ENCODE measurements at places on chromosomes 4 and X. TPM values are rescaled to one million over a fixed set of nuclear protein-coding genes. Genes with fewer than 3 reads are reported as not detected.

DNA sequence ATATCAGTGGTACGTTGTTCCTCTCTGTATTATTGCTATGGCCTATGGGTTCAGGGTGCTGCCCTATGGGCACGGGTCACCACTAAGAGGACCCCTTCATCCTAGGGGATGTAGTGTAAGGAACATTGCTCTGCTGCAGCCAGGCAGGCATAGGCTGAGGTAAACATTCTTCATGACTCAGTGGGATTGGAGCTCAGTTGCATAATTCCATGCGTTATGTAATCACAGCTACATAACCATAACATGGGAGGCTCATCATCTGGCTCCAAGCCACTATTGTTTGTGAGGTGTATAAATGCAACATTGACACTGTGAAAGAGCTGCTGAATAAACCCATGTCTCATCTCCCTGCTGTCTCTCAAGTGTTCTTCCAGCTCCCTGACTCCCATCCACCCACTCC, 375.2 kb downstream of the MAGEE1 start:
- no peak for DNase-seq

Gene TLR6
- 9.8 TPM for total RNA-seq

- DNase-seq, result no peak
Measured at GRCh38 chr4:83552924-83553323, 17.0 kb downstream of the GPAT3 start.

DNA sequence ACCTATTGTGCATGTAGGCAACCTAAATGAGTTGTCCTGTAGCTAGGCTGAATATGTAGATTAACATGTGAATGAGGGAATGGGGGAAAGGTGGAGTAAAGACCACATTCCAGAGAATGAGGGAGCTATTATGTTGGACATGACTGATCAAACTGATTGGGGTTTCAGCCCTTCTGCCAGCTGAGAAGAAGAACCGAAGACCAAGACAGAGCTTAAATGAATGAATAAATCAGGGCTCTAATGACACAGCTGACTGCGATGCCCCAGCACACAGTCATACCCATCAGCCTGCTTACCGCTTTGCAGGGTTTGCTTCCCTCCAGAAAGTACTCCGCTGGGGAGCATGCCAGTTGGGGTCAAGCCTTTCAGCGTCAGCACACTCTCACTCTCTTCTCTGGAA, 315.4 kb downstream of the PPP3CA start:
- DNase-seq, result no peak

Gene STPG2
- not detected for total RNA-seq

Gene GABRQ
- total RNA-seq, result not detected

DNA sequence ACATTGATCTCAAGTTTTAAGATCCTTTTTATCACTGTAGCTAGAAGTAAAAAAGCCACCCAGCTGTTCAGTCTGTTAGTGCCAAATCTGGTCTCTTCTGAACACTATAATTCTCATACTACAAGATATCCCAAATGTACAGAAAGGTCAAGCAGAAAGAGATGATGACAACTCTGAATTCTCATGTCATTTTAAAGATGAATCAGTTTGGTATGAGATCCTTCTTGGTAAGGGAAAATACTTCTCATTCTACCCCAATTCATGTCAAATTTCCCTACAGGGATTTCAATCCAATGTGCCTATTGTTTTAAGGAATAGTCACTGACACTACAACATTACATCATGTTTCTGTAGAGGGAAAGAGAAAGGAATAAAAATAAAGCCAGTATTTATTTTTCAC, 184.5 kb downstream of the CPEB2 start:
- DNase-seq, result no peak

DNA sequence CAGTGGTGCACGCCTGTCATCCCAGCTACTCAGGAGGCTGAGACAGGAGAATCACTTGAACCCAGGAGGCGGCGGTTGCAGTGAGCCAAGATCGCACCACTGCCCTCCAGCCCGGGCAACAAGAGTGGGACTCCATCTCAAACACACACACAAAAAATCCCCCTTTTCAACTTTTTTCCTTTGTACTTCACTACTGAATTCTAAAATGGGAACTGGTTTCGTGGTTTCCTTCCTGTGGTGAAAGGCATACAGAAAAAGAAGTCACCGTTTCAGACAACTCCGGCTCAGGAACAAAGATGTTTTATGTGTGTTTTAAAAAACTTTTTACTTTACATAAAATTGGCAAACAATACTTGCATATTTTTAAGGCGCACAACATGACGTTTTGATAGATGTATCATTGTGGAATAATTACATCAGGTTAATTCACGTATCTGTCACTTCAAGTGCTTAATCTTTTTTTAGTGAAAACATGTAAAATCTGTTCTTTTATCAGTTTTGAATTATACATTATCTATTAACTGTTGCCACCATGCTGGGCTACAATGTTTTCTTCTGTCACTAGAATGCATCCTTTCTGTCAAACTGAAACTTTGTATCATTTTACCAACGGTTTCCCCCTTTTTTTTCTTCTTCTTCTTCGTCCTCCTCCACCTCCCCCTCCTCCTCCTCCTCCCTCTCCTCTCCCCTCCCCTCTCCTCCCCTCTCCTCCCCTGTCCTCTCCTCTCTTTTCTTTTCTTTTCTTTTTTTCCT, 186.0 kb downstream of the CRLF2 start:
- no peak for DNase-seq

- peak; percentile 17 for DNase-seq
Measured at GRCh38 chr4:101019313-101019712, 328.0 kb downstream of the PPP3CA start.

DNA sequence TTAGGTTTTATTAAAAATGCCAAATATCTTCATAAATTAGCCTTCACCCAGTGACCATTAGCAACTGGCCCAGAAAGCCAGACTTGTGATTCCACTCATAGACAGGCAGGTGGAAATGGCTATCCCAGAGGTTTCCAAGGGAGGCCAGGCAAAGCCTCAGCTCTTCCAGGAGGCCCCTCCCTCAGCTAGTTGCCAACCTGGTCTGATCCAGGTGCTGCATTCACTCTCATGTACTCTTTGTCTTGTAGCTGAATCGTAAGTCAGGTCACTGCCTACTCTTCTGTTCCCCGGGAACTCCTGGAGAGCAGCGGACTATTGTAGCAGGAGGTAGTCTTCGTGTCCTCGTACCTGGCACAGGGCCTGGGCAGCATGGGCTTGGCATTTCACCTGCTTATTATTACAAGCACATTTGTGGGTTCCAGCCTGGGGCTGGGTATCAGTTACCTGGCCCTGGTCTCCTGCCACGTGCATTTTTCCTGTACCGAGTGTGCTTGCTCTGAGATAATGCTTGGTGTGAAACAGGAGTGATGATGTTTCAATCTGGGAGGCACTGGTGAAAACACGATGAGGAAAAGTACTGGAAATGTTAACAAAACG, 101.6 kb downstream of the FAM193A start:
- no peak for DNase-seq

- DNase-seq, result peak; percentile 34
Measured at GRCh38 chr4:98706200-98706813, 47.9 kb upstream of the TSPAN5 start.

Gene CXCL11
- total RNA-seq, result not detected

DNA sequence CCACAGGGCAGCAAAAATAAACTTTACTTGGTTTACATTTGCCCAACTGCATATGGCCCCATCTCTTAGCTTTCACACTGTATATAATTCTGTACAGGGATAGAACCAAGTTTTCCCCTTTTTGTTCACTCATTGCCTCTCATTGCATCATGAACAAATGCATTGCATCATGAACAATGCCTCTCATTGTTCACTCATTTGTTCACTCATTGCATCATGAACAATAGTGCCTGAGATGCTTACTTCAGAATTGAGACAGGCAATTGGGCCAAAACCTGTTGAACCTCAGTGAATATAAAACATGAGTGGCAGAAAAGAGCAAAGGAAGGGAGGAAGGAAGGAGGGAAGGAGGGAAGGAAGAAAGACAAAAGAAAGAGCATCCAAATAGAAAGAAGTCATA, 98.2 kb downstream of the SOWAHB start:
- no peak for DNase-seq

Gene SORCS2
- 2.5 TPM for total RNA-seq

Gene REELD1
- total RNA-seq, result 1.1 TPM

DNA sequence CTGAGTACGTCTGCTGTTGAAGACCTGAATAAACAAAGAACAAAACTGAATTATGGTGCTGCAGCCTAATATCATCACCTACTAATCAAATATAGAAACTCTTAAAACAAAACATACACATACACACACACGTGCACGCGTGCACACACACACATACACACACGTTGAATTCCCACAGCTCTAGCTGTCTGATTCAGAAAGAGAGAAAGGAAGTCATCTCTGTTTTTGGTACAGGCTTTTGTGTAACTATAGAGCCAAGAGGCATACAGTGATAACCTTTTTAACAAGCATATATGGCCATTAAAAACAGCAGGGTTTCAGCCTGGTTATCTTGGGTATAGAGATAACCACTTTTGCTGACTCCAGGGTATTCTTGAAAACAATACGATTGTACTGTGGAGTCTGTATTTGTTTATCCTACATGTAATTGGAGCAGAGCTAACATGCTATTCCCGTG, 823.2 kb downstream of the CCSER1 start:
- no peak for DNase-seq

Gene MED14
- 79.1 TPM for total RNA-seq

- no peak for DNase-seq
Measured at GRCh38 chr4:134024251-134024650, 177.3 kb downstream of the PABPC4L start.

DNA sequence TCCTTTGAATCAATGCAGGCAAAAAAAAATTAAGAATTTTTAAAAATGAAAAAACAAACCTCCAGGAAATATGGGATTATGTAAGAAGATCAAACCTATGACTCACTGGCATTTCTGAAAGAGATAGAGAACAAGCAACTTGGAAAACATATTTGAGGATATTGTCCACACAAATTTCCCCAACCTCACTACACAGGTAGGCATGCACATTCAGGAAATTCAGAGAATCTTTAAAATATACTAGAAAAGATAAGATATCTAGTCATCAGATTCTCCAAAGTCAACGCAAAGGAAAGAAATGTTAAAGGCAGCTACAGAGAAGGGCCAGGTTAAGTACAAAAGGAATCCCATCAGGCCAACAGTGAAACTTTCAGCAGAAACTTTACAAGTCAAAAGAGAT, 85.6 kb downstream of the ANTXR2 start:
- DNase-seq, result no peak

DNA sequence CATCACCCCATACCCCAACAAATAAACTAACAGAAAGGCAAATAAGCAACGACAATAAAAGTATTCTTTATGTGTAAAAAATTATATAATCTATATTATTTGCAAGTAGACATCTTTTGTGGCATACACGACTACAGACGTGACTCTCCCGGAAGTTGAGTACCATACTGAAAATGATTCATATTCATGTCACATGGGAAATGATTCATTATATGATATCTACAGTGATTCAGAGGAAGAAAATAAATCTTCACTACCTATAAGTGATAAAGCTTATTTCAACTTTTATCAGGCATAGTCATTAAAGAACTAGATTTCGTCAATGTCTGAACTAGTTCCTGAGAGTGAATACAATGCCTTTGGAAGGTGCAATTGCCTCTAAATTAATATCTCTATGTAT, 4.6 kb upstream of the ANTXR2 start:
- DNase-seq, result peak; percentile 40

DNA sequence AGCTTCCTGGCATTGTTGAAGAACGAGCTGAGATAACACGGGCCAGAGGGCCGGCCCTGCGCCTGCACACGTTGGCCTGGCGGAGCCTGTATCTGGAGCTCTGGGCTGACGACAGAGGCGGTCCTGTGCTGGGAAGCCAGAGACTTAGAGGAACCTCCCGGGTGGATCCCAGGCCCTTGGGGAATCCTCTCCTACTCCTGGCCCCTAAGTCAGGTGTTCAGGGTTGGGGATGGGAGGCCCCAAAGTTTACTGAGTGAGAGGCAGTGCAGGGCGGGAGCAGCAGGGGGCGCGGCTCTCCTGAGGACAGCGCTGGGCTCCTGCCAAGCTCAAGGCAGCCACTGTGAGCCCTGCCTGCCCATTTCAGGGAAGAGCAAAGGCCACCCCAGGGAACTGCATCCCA, 2.5 kb upstream of the HTRA3 start:
- DNase-seq, result no peak

DNA sequence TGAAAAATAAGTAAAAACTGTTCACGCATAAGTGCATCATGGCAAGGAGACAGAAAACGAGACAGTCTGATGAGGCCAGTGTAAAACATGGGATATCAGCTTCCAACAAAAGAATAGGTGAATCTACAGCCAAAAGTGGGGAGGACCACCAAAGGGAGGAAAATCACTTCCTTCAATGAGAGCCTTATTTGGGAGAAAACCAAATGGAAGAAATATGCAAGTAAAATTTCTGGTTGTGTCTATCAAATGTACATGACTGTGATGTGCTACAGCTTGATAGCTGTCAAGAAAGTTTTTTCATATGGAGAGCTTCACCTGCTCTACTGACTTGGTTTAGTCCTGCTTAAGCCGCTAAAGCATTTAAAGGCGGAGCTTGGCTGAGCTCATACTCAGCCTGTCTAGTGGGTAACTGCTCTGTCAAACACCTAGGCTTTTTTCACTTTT, 66.2 kb downstream of the MAGEA1 start:
- DNase-seq, result no peak

Gene DYNLT3
- 18.4 TPM for total RNA-seq

- no peak for DNase-seq
Measured at GRCh38 chr4:1576961-1577821, 106.9 kb downstream of the FAM53A start.

DNA sequence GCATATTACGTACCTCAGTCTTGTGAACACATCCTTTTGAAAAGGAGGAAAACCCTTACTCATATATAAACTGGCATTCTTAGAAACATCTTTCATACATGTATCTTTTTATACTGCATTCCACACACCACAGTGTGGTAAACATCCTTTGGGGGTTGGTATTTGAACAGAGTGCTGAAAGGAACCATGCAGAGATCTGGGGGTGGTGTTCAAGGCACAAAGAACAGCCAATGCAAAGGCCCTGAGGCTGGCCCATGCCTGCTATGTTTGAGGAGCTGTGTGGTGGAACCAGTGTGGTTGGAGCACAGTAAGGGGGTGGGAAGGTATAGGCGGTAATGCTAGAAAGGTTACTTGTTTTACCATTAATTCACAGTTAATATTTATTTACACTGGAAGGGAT, 2.0 kb downstream of the ELK1 start:
- no peak for DNase-seq

- no peak for DNase-seq
Measured at GRCh38 chr4:100244347-100244746, 54.1 kb upstream of the DDIT4L start.

Gene EXOC1L
- total RNA-seq, result not detected

Gene SCML1
- total RNA-seq, result 4.6 TPM

GRCh38 chr4:152999346-153000075, 63.4 kb downstream of the FHDC1 start:
- DNase-seq, result no peak

DNA sequence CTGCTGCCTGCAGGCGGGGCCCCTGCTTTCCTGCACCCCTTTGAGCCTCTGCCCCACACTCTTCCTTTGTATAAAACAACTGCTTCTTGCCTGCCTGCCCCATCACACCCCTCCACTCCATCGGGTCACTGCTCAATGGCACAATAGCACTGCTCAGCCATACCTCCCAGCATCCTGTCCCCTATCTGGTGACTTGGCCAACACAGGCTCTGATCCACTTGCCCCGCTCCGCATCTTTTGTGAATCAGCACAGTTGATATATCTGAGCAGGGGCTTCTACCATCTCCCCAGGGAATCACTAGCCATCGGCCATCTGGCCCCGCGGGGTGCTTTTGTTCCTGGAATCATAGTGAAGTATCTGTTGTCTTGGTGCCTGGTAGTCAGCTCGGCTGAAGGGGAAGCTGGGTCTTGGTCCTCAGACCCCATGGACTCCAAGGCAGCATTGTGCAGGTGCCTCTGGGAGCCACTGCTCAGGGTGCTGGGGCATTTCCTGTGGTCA, 45.3 kb downstream of the MAP7D3 start:
- DNase-seq, result no peak

GRCh38 chrX:154398668-154399526, 720 bp downstream of the RPL10 start:
- peak; percentile 75 for DNase-seq

All from natural killer cell (primary cell).